Right kidney (tissue), 9 donors: ENCODE measurements at places on chromosomes 5 and 9.

DNA sequence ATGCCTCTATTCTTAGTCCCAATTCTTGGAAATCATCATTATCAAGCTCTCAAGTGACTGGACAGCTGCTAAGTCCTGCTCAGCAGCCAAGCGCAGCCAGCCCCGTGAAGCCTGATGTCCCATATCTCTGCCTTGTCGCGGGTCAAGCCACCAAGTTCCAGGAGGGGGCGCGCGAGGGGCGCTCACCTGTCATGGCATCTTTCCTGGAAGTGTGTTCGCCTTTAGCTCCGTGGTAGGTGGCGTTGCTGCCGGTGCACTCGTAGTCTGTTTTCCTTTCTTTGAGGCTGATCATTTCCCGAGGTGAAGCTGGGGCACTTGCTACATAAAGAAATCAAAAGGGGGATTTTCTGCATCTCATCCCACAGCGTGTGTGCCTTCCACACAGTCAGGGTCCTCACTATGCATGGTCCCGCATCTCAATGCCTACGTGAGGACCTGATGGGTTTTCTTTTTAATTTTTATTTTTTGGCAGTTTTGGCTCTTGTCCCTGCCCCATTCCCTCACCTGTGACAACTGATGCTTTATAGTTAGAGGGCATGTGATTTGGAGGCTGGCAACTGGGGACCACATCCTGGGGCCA, 227.0 kb upstream of the DAP start:
- DNase-seq = peak; percentile 62

- DNase-seq = no peak
Measured at GRCh38 chr5:158928404-158928803, 171.3 kb downstream of the EBF1 start.

- DNase-seq = no peak
Measured at GRCh38 chr9:85258823-85259370, 482.9 kb downstream of the AGTPBP1 start.

DNA sequence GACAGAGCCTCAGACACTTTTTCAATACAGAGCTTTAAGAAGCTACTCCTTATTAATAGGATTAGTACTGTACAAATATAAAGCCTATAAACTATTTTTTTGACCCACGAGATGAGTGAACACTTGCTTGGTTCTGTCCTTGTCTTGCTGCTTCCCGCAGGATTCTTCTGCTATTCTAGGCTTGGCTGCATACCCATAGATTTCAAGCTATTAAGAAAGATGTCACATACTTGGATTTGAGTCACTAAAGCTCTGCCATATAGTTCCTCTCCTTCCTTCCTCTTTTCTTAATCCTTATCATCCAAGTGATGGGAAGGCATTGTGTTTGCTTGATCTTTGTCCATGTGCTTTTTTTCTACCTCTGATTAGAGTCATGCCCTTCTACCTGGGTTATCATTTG, 361.2 kb upstream of the TRPC7 start:
- no peak for DNase-seq

DNA sequence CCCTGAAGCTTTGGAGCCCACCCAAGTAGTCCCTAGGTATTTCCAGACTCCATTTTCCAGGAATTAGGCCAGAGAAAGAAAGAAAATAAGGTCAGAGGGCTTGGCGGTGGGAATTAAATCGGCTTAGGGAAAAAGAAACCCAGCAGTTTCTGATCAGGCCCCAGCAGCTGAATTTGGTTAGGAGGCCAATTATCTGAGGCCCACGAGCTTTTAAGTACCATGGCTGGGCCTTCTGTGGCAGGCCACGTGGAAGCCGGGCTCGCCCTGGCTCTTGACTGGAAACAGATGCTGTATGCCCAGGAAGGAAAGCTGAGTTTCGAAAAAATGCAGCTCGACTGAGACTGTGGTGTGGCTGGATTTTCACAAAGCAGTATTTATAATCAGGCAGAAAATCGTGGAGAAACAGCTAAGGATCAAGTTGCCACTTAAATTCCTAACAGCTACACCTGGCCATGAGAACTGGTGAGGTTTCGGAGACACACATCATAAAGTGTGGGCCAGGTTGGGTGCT, 75.1 kb upstream of the PANK3 start:
- peak; percentile 42 for DNase-seq
